RPMI7951 (cell line): ENCODE measurements at places on chromosomes 4 and X. TPM values are rescaled to one million over a fixed set of nuclear protein-coding genes. Genes with fewer than 3 reads are reported as not detected.

GRCh38 chr4:146261041-146261440 lies 46.7 kb downstream of the REELD1 start:
- DNase-seq, result no peak

- no peak for DNase-seq
Observed at GRCh38 chr4:7841071-7841470, 98.6 kb downstream of the AFAP1 start.

The FOXP3 gene
- total RNA-seq, result not detected in 2 replicates

- no peak for DNase-seq
Observed at GRCh38 chr4:113978561-113979147, 793 bp downstream of the ARSJ start.
